ENCODE measurements at places on chromosomes 6 and 20. TPM values are rescaled to one million over a fixed set of nuclear protein-coding genes. Genes with fewer than 3 reads are reported as not detected.

DNA sequence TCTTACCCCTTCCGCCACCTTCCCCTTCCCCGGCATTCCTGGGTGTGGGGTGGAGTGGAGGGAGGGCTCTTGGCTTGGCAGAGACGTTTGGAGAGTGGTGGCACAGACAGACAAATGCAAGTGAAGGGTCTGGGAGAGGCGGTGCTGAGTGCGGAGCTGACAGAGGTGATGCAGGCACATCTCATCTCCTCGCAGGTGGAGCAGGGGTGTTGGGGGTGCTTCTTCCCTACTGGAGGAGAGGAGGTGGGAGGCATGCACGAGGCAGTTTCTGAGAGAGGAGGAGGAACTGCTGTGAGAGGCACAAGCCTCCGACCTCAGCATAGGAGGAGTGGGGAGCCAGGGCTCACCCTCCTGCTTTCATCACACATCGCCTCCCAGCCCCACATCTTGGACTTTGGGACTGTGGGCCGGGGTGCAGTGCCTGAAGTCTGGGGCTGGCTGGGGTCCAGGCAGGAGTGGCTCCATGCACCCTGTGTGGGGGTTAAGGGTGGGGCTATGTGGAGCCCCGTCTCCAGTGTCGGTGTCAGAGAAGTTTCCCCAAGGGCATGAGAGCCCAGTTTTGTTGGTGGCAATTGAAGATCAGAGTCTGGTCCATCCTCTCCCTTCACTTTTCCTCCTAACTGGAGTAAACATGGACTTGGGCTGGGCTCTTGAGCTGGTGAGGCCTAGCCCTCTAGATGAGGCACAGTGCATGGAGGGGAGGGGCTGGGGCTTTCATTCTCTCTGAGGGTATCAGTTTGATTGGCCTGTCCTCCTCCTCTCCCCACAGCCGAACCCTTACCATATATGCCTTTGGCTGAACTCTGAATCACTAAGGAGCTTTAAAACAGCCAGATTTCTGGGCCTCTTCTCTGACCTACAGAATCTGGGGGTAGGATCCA lies 20.2 kb upstream of the SLC22A7 start:
- H3K27ac ChIP-seq, result no peak overlapping the region
- no peak overlapping the region for H3K4me3 ChIP-seq
- peaks cover 5% of the 10 kb centered on the region for H3K27me3 ChIP-seq
- no peaks in the 10 kb centered on the region for H3K36me3 ChIP-seq
- H3K4me1 ChIP-seq, result peaks cover 9% of the 10 kb centered on the region

- DNase-seq, result no peak
- no peak overlapping the region for H3K27ac ChIP-seq
- no peaks in the 10 kb centered on the region for H3K4me1 ChIP-seq
- no peaks in the 10 kb centered on the region for H3K27me3 ChIP-seq
- no peak overlapping the region for H3K4me3 ChIP-seq
- no peaks in the 10 kb centered on the region for H3K36me3 ChIP-seq
Observed at GRCh38 chr6:121142093-121142492, 192.2 kb downstream of the TBC1D32 start.

DNA sequence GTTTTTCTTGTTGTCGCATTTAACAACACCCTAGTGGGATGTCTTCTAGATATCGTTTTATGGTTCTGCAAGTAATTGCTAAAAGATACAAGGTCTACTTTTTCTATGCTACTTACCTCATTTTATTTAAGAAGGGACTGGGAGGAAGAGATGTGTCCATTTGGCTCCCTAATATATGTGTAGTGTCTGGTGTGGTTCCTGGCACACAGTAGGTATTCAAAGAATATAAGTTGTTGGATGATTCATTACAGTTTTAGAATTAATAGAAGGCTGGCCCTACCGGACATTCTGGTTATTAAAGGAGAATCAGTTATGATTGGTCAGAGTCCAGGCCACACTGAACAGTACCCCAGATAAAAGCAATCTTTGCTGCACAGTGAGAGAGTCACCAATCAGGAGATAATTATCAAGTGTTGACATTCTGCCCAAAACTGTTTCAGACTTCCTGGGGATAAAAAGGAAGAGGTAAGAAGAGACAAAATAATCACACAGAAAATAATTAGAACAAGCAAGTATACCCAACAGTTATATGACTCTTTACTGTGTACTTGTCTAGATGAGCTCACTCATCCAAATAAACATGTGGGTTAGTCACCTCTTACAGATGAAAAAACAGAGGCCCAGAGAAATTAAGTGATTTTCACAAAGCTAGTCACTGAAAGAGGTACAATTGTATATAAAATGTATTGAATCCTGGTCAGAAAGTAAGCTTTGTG lies 7.0 kb downstream of the TMEM244 start:
- no peaks in the 10 kb centered on the region for H3K4me1 ChIP-seq
- no peak overlapping the region for H3K27ac ChIP-seq
- no peaks in the 10 kb centered on the region for H3K36me3 ChIP-seq
- H3K27me3 ChIP-seq, result no peaks in the 10 kb centered on the region
- DNase-seq, result no peak

The MLIP gene
- not detected for total RNA-seq

DNA sequence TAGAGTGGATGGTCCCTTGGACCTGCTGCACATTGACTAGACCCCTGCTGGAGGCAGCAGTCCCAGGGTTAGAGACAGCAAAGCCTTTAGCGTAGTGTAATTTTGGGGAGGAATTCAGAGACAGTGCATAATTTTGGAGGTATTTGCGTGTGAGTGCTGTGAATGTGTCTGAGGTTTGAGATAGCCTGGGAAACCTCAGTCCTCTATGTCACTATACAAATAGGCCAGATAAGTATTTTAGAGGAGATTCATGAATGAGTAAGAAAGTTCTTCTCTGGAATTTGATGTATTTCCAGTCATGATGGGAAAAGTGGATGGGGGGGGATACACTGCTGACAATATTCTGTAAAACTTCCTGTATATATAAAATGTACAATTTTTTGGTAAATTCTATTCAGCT lies 25.8 kb upstream of the MTRF1L start:
- H3K4me1 ChIP-seq, result no peaks in the 10 kb centered on the region
- H3K36me3 ChIP-seq, result no peaks in the 10 kb centered on the region
- no peak for DNase-seq
- no peak overlapping the region for H3K4me3 ChIP-seq
- no peaks in the 10 kb centered on the region for H3K27me3 ChIP-seq

The CPXM1 gene
- total RNA-seq, result not detected

GRCh38 chr20:14335052-14335451 lies 2.4 kb downstream of the FLRT3 start:
- no peak overlapping the region for H3K27ac ChIP-seq
- no peak for DNase-seq
- no peaks in the 10 kb centered on the region for H3K27me3 ChIP-seq
- H3K36me3 ChIP-seq, result no peaks in the 10 kb centered on the region

GRCh38 chr20:38888059-38888831 lies 38.0 kb upstream of the FAM83D start:
- H3K4me3 ChIP-seq, result no peak overlapping the region
- H3K27me3 ChIP-seq, result no peaks in the 10 kb centered on the region
- no peak for DNase-seq
- no peak overlapping the region for H3K27ac ChIP-seq

- H3K4me3 ChIP-seq, result no peak overlapping the region
- H3K27ac ChIP-seq, result no peak overlapping the region
- no peak for DNase-seq
- no peaks in the 10 kb centered on the region for H3K27me3 ChIP-seq
Observed at GRCh38 chr6:97049253-97050011, 124.9 kb downstream of the KLHL32 start.

The CLVS2 gene
- total RNA-seq, result not detected

DNA sequence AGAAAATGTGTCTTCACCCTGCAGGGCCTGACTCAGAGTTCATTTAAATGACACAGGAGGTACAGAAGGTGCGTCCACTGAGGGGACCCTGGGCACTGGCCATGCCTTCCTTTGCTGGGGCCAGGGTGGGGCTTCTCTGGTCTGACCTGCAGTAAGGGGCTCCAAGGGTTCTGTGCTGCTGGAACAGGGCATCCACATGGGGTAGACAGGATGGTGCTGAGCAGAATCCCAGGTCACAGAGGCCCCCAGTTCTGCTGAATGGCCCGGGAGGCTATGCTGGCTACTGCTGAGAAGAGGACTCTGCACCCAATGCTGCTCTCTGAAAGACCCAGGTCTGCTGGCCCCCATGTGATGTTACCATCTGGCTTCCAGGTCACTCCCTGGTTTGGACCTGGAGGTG lies 150.4 kb upstream of the GGTLC1 start:
- no peaks in the 10 kb centered on the region for H3K36me3 ChIP-seq
- H3K4me3 ChIP-seq, result no peak overlapping the region
- DNase-seq, result no peak
- no peaks in the 10 kb centered on the region for H3K27me3 ChIP-seq
- H3K4me1 ChIP-seq, result no peaks in the 10 kb centered on the region

DNA sequence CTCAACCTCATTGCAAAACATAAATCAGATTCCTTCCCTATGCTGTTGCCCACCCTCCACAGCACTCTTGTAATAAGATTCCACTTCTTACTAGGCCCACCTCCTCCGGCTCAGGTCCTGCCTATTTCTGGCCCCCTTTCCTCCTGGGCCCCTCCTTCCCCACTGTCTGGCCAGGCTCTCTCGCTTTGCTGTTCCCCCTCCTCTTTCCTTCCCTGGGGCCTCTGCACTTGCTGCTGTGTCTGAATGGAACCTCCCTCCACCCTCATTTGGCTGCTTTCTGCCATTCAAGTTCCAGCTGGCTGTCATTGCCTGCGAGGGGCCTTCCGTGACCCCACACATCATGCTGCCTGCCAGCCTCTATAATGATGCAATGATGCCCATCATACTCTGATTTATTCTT lies 38.9 kb downstream of the ARHGAP40 start:
- H3K4me3 ChIP-seq, result no peak overlapping the region
- no peak for DNase-seq
- H3K27ac ChIP-seq, result no peak overlapping the region
- H3K27me3 ChIP-seq, result peaks cover under 1% of the 10 kb centered on the region
- no peaks in the 10 kb centered on the region for H3K36me3 ChIP-seq
- H3K4me1 ChIP-seq, result no peaks in the 10 kb centered on the region

DNA sequence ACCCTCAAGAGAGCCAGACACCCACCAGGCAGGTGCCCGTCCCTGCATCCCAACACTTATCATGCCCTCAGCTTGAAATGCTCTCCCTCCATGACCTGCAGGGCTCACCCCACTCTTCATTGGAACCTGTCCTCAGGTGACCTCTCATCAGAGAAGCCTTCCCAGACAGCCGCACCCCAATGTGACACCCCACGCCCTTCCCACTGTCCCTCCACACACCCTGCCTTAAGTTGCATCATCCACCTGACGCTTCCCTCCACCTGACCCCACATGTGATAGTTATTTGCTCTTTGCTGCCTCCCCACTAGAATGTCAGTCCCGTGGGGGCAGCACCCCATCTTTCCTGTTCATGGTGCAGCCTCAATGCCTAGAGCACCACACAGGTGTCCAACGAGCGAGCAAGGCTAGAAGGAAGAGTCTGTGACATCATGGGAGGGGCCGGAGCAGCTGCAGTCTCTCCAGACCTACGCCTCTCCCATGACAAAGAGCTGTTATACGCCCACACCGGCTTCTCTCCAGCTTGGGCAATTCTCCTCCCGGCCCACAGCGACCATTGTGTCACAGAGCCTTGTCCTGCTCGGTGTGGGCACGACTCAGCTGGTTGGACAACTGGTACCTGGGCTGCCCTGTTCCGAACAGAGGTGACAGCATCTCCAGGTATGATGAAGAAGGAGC lies 58.2 kb downstream of the NFATC2 start:
- no peak for DNase-seq
- no peaks in the 10 kb centered on the region for H3K4me1 ChIP-seq
- H3K27me3 ChIP-seq, result no peaks in the 10 kb centered on the region
- no peaks in the 10 kb centered on the region for H3K36me3 ChIP-seq
- H3K27ac ChIP-seq, result no peak overlapping the region

The OR2J3 gene
- total RNA-seq, result not detected

GRCh38 chr6:139369068-139369467 lies 5.4 kb downstream of the CITED2 start:
- peaks cover 14% of the 10 kb centered on the region for H3K4me1 ChIP-seq
- no peak overlapping the region for H3K27ac ChIP-seq
- H3K36me3 ChIP-seq, result no peaks in the 10 kb centered on the region
- DNase-seq, result no peak
- H3K27me3 ChIP-seq, result no peaks in the 10 kb centered on the region

DNA sequence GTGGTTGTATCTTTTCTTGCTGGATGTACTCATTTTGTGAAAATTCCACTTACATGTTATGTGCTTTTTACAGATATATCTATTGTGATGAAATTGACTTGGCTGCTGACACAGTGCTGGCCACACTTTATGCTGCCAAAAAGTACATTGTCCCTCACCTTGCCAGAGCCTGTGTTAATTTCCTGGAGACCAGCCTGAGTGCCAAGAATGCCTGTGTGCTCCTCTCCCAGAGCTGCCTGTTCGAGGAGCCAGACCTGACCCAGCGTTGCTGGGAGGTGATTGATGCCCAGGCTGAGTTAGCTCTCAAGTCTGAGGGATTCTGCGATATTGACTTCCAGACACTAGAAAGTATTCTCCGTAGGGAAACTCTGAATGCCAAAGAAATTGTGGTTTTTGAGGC lies 4.9 kb downstream of the BTBD3 start:
- H3K27me3 ChIP-seq, result no peaks in the 10 kb centered on the region
- H3K36me3 ChIP-seq, result peaks cover 6% of the 10 kb centered on the region
- H3K27ac ChIP-seq, result no peak overlapping the region

The GTPBP2 gene
- 30.7 TPM for total RNA-seq

GRCh38 chr6:15263780-15264374 lies 18.0 kb downstream of the JARID2 start:
- H3K27me3 ChIP-seq, result no peaks in the 10 kb centered on the region
- no peaks in the 10 kb centered on the region for H3K4me1 ChIP-seq
- H3K4me3 ChIP-seq, result no peak overlapping the region
- no peak overlapping the region for H3K27ac ChIP-seq

GRCh38 chr6:135944120-135944519 lies 92.6 kb downstream of the PDE7B start:
- no peak for DNase-seq
- H3K4me3 ChIP-seq, result no peak overlapping the region
- no peaks in the 10 kb centered on the region for H3K4me1 ChIP-seq

DNA sequence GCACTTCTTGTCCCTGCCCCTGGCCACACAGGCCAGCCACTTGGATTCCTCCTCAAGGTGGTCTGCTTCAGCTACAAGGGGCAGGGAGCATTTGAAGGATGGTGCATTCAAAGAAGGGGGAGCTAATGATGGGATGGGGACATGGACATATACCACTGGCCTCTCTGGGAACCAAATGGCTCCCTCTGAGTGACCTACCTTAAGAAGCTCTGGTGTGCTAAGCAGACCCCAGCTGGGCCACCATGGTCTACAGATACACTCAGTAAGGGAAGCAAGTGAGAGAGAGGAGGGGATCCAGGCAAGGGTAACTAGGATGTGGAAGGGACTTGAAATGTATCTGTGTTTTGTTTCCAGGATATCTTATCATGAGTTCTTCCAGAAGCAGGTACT lies 62.4 kb downstream of the TTI1 start:
- no peaks in the 10 kb centered on the region for H3K36me3 ChIP-seq
- no peak for DNase-seq
- no peak overlapping the region for H3K4me3 ChIP-seq
- no peaks in the 10 kb centered on the region for H3K4me1 ChIP-seq
- H3K27ac ChIP-seq, result no peak overlapping the region

Measured in ascending aorta (tissue), 2 donors.